ENCODE measurements at places on chromosomes 2 and 18.

DNA sequence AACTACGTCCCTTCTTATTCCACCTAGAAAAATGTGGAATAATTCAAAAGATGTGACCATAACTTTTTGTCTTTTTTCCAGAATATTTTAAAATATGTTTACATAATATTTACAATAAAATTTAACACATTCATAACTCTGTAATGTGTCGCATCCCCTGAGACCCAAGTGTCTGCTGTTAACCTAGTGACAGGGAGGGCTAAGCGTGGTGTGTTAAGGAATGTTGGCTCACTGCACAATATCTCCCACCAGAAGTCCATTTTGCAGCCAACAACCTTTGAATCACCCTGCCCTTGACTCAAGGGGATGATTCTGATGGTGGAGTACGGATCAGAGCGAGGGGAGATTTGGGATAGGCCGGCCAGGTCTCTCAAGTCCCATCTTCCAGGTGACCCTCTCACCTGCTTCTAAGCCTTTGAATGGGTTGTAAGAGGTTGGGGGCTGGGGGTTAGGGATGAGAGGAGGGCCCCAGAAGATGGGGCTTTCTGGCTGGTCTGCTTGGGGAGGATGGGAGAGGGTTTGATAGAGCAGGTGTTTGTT is 43.3 kb downstream of the SERTAD2 start:
- no peak for DNase-seq

DNA sequence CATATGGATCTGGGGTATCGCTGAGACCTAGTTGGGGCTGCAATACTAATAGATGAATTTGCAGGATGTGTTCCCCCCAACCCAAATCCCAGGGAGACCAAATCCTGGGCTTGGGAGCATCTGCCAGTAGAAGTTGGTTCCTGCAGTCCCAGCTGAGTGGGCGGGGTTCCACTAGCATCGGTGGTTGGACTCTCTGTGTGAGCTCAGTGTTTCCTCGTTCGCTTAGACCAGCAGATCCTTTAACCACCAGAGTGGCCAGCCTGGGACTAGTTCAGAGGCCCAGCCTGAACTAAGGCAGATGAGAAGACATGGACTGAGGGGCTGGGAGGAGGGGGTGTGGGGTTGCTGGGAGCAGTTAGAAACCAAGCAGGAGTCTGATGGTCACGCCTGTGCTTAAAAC is 40.7 kb downstream of the PCARE start:
- no peak for DNase-seq

DNA sequence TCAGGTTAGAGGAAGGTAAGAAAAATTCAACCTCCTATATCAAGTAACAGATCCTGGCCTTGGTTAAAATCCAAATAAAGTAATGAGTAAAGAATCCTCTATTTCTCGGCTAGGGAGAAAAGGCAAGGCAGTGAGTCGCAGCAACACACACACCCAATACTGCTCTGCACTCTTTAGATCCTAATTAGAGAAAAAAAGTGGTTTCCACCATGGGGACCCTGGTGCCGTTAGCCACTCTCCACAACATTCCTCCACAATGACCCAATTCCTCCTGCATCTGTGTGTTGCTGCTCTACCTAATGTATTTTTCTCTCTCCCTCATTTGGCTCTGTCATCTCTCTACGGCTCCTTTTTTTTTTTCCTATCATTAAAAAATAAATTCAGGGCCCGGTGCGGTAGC is 462.7 kb downstream of the METTL4 start:
- no peak for DNase-seq

- DNase-seq = no peak
These were observed 95.4 kb downstream of the CDK15 start for GRCh38 chr2:201901786-201902185.

GRCh38 chr2:201949181-201949926 is 84.3 kb upstream of the FZD7 start:
- DNase-seq = no peak

- DNase-seq = no peak
These were observed 130.9 kb upstream of the TANK start for GRCh38 chr2:161029321-161029720.

- no peak for DNase-seq
These were observed 105.0 kb downstream of the PRKRA start for GRCh38 chr2:178345951-178346350.

DNA sequence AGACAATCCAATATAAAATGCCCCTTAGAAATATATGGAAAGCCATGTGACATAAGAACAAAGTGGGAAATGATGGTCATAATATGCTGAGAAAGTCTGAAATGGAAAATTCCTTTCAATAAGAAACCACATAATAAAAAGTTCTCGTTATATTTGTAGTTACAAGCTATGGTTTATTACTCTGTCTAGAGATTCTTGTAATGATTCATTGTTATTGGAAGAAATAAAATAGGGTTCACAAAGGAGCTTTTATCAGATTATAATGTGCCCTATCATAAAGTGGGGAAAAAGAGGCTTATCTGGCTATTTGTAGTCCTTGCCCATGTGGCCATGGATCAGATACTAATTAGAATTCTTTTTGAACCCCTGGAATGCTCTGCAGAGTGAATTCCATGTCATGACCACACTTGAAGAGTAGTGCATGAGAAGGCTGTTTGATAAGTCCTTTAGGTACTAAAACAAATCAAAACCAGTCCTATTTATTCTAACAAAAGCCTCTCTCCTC is 420.7 kb upstream of the NRP2 start:
- no peak for DNase-seq

DNA sequence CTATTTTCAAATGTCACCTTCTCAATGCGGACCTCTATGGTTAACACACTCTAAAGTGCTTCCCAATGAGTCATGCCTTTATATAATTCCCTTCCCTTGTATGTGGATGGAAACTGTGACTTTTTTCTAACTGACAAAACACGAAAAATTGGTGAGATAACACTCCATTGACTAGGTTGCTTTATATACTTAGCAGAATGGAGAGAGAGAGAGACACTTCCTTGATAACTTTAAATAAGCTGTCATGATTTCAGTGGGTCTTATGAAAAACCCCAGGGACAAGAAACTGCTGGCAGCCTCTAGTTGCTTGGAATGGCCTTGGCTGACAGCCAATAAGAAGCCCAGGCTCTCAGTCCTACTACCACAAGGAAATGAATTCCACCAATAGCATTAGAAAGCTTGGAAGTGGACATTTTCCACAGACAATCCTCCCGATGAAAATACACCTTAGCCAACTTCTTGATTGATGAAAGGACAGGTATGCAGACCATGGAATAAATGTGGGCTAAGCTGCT is 322.2 kb downstream of the ZNF804A start:
- no peak for DNase-seq

DNA sequence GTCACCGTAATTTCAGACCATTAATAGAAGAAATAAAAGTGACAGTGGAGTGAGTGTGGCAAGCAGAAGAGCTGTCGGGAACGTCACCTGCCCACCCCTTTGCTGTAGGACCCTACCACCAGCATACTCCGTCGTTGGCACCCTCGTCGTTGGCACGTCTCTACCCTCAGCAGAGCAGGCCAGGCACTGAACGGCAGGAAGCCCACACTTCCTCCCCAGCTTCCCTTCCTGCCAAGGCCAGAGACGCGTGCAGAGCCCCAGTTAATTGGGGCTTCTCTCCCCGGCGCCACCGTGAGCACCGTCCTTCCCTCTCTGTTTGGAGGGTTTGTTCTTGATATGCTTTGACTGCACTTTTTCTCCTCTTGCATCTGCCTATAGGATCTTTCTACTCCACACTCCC is 27.0 kb upstream of the NFATC1 start:
- DNase-seq = no peak

GRCh38 chr2:138534791-138535190 is 33.2 kb downstream of the SPOPL start:
- DNase-seq = no peak

DNA sequence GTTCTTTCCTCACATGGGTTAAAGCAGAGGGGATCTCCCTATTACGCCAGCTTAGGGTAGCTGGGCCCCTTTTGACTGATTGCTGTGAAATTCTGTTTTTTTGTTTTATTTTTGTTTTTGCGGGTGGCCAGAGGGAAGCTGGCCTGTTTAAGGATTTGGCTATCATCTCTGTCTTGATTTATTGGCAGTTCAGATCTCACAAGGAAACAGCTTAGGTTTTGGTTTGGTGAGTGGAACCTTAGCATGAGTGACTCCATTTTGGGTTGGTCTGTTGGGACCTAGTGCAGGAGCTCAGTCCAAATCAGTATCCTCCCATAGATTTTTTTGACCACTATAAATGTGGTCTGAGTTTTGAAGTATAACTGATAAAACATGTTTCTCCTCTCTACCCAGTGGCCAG is 25.6 kb upstream of the NTSR2 start:
- no peak for DNase-seq

DNA sequence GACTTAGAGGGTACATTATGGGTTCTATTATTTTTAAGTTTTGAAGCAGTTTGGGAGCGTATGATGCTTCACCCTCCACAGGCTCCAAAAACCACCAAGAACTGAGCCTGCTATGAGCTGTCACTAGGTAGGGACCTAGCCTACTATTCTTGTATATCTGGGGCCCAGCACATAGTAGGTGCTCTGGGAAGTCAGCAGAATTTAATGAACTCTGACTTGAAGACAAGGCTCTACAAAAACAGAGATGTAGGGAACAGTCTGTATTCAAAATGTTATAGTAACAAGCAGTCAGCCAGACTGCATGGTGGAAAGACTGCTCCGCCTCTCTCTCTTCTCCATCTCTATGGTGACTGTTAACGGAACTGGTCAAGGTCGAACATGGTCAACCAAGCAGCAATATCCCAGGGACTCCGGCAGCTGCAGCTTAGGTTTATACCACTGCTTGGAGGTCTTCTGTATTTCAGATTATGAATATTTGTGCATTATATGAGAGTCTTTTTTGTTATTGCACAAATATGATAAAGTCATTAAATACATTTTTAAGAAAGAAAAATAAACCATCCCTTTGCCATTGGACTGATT is 22.2 kb upstream of the YWHAQ start:
- no peak for DNase-seq

GRCh38 chr2:50476174-50476573 is 555.8 kb downstream of the NRXN1 start:
- DNase-seq = no peak

DNA sequence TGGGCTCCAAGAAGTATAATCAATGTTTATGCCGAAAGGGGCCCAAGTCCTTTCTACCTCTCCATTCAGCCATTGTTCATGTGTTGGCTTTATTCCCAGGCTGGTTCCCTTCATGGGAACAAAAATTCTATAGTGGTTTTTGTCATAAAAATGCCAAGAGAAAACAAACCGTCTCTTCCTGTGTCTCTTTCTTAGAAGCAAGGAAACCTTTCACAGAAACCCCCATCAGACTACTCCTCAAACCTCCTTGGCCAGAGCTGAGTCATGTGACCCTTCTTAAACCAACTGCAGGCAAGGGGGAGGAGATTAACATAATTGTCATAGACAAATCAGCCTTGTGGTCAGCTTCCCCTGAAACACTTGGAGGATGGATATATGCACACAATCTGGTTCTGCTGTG is 75.1 kb upstream of the TANK start:
- DNase-seq = no peak

- DNase-seq = no peak
These were observed 67.1 kb downstream of the CYP26B1 start for GRCh38 chr2:72080286-72081145.

- DNase-seq = no peak
These were observed 108.5 kb downstream of the PTH2R start for GRCh38 chr2:208515099-208515498.

DNA sequence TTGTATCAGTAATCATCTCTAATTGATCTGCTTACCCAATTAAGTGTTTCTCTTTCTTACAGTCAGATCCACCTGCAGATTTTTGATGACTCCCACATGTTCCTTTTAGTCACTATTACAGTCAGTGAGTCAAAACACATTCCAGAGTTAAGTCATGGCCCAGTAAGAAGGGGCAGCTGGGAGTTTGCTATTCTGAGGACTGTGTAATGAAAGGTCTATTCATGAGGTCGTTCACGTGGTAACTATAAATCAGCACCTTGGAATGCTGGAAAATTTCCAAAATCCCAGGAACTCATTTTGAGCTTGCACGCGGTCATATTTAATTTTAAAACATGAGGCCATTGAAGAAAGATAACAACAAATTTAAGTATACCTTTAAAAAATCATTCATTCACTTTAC is 252.5 kb downstream of the XIRP2 start:
- no peak for DNase-seq

DNA sequence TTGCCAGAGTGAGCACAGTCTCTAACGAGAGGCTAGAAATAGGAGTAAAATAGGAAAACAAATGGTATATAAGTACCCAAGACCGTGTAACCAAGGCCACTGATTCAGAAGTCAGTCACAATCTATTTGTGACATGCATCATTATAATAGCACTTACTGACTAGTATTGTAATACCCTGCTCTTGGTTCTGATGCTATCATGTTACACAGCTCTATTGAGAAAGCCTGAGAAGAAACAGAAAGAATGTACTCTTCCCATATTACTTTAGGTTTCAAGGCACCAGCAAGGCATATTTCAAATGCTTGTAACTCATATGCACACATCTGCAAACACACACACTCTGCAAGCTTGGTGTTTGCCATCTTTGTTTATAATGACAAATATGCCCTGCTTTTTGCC is 746.4 kb downstream of the SLC4A3 start:
- no peak for DNase-seq

GRCh38 chr2:6864923-6865345 is 773 bp downstream of the CMPK2 start:
- peak; percentile 15 for DNase-seq

GRCh38 chr18:69948256-69948655 is 583 bp upstream of the CD226 start:
- no peak for DNase-seq

DNA sequence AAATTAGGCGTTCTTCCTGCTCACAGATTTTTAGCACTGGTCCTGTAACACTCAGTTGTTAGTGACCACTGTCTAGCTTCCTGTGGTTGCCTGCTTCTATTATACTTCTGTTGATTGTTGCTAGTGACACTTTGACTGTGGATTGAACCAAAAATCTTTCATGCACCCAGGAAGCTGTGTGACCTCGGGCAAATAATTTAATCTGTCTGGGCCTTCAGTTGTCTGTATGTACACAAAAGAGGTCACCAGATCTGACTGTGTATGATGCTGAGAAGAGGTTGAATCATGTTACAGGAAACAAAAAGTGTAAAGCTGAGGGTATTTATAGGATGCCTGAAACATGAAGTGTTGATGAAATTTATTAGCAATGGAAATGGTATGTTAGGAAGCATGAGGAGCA is 12.7 kb downstream of the ICOS start:
- DNase-seq = no peak

- DNase-seq = no peak
These were observed 29.2 kb upstream of the TNP1 start for GRCh38 chr2:216888887-216889622.

Data from CD8-positive, alpha-beta T cell (primary cell).